Inflammatory macrophage treated with lipopolysaccharide for 4 hours (primary cell): ENCODE measurements at places on chromosomes 7 and 10.
A peak's percentile ranks its signal among the peaks of the same experiment; 100 is the strongest.

DNA sequence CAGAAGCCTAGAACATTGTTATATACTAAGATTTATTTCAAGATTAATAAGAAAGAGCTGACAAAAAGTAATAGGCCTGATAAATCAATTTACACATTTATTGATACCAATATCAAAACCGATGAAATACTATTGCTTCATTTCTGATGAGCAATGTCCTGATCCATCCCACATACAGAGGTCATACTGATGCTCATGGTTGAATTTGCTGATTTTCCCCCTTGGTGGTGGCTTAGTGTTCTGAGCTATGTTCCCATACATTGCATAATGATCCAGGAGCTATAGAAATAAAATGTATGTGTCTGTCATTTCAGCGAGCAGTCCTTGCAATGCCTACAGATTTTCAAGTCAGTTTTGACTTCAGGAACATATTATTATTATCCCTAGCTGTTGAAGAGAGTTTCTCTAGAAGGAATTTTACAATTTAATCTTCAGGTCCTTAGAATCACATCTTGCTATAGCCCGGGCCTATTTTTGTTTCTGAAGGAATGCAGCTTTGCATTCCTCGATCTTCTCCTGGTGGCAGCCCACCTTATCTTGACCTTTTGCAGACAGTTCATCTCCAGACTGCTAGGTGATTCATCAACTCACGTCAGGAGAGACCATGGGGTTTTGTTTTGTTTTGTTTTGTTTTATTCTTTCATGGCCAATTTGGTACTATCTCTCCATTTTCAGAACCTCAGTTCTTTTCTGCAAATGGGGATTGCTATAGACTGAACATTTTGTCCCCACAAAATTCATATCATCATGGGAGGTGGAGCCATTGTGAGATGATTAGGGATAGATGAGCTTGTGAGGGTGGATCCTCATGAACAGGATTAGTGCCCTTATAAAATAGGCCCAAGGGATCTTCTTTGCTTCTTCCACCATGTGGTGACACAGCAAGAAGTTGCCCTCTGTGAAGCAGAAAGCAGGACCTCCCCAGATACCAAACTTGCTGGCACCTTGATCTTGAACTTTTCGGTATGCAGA, 465.6 kb upstream of the IGFBP3 start:
- DNase-seq = no peak

DNA sequence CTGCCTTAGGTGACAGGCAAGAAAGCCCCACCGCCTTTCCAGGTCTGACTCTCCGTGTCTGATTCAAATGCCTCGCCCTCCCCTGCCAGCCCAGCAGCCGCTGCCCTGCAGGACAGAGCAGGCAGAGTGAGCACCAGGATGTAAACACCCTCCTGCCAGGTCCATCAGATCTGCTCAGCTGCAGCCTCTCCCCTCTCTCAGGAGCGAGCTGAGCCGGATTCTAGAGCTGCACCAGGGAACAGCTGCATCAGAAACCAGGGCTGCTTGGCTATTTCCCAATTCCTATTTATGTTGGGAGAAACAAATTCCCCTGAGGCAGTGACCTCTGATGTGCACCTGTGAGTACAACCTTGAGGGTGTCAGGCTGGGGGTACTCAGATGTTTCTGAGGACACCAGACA, 121.5 kb upstream of the ZMIZ1 start:
- DNase-seq = no peak

- DNase-seq = peak; percentile 33
Observed at GRCh38 chr10:89343089-89343767, 15.4 kb downstream of the IFIT3 start.

- DNase-seq = no peak
Observed at GRCh38 chr10:114831186-114831867, 9.7 kb downstream of the FHIP2A start.

GRCh38 chr7:114832906-114833595, 88.8 kb upstream of the MDFIC start:
- no peak for DNase-seq

- DNase-seq = peak; percentile 90
Observed at GRCh38 chr10:84293574-84294016, 34.8 kb upstream of the CCSER2 start.

DNA sequence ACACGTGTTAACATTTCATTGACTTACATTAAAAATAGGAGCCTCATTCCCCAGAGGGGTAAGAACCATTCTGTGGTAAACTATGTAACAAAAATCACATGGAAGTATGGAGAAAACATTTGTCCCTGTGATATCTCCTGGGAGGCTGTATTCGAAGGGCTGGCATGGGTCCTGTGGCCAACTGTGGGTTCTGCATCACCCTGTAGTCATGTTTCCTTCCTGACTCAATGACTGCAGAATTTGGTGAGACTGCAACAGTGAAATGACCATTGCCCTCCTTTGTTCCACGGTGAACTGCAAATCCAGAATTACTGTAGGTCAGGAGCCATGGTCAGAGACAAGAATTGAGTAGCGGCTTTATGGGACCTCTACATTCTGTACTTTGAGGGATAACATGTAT, 3.6 kb upstream of the ZEB1 start:
- DNase-seq = no peak

- peak; percentile 87 for DNase-seq
Observed at GRCh38 chr7:105352018-105352612, 36.6 kb downstream of the SRPK2 start.

- peak; percentile 9 for DNase-seq
Observed at GRCh38 chr10:132836832-132837540, 51.0 kb upstream of the NKX6-2 start.

GRCh38 chr10:75712242-75712880, 280.9 kb downstream of the LRMDA start:
- DNase-seq = no peak

GRCh38 chr7:37493810-37494209, 45.1 kb upstream of the ELMO1 start:
- no peak for DNase-seq

DNA sequence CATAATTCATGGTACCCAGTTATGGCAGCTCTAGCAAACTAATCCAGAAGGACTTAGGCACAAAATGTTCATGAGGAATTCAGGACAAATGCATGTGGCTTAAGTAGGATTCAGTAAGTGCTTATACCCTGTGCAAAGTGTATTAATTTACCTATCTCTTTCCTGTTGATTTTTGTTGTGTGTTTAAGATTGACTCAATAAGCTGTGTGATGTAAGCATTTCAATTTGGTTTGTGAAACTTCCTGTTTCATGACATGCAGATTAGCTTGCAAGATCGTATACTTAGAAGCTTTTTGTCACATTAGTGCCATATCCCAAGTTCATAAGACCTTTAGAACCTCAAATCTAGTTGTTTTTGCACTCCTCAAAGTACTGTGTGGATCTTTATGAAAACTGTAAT, 416.7 kb downstream of the ARL4A start:
- DNase-seq = peak; percentile 64

- no peak for DNase-seq
Observed at GRCh38 chr10:4894335-4894734, 68.3 kb downstream of the AKR1E2 start.

DNA sequence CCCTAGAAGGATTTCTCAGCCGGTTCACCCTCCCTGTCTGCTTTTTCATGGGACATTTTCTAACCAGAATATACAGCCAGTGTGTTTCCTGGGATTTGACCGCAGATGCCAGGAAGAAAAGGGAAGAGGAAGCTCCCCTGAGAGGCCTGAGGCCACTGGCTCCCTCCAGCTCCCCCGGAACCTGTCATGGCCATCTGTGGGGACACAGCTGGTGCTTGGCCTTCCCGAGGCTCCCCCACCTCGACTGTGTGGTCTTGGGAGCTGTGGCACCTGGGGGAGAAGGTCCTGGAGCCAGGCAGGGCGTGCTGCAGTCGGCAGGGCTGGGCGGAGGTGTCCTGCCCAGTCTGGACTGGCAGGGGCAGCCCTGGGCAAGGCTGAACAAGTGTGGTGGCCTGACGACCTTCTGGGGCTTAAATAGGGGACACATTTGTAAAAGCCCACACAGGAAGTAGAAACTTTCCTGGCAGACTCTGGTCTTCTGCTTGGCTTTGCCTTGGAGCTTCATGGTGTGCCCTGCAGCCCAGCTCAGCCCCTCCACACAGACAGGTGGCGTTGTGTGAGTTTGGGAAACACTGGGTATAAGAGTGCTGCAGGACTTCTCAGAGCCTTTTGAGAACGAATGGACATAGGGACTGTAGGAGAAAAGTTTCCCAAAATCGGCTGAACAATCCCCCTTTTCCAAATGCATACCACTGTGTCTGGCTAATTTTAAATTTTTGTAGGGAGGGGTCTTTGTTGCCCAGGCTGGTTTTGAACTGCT, 6.8 kb downstream of the BRI3 start:
- no peak for DNase-seq

- DNase-seq = no peak
Observed at GRCh38 chr7:155274633-155275355, 22.9 kb upstream of the INSIG1 start.

GRCh38 chr7:964401-965231, 10.1 kb upstream of the ADAP1 start:
- DNase-seq = peak; percentile 60

GRCh38 chr7:132051311-132051710, 494.9 kb upstream of the PODXL start:
- DNase-seq = no peak

- no peak for DNase-seq
Observed at GRCh38 chr7:5420067-5420880, 3.4 kb downstream of the TNRC18 start.

DNA sequence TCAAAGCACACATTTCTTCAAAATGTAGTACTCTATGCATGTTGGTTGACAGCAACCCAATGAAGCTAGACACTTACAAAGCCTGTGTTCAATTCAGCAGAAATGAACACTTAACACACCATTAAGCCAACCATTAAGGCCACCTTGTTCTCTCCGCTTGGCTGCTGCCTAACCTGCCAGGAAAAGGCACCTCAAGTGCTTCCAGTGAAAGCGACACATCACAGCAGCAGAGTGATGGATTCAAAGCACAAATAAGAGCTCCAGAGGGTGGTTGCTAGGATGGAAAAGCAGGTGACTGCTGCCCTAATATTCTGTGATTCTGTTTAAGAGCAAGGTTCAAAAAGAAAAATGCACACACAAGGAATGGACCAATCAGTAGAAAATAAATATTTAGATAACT, 81.5 kb upstream of the GNAI1 start:
- DNase-seq = no peak

GRCh38 chr10:45052700-45053099, 52.0 kb downstream of the ZNF22 start:
- DNase-seq = peak; percentile 27
